ENCODE measurements at places on chromosomes 2 and 18.

DNA sequence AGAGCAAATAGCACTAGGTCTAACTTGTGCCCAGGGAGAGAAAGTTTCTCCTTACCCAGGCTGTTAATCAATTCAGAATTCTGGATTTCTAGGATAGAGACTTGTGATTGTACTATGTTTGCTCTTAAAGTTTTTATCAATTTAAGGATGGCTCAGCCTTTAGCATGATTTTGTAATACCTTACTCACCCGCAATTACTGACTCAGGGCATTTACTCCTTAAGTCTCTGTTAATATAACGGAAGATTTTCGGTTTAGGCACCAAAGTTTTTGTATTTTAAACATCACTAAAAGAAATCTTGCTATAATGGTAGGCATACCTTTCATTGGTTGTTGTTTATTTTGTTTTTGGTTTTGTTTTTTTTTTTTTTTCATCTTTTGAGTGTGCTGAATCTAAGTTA is 358.2 kb downstream of the RBM43 start:
- DNase-seq: no peak

DNA sequence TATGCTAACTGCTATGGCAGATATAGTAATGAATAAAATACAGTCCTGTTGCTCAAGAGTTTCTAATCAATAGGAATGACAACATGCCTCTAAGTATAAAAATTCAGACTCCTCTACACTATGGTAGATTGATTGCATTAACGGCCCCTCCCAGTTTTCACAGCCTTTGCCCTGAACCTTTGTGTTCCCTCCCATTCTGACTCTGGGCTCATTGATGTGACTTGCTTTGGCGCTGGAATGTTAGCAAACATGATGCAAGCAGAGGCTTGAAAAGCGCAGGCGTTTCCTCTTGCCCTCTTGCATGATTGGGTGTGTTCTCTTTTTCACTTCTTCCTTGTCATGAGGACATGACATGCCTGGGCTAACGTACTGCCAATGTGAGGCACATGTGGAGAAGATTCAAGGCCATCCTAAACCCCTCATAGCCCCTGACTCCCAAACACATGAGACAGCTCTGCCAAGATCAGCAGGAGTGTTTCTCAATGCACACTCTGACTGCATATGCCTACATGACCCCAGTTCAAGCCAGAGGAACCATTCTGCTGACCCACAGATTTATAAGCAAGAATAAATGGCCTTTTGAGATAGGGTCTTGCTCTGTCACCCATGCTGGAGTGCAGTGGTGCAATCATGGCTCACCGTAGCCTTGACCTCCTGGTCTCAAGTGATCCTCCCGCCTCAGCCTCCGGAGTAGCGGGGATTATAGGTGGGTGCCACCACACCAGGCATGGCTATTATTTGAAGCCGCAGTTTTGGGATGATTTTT is 49.7 kb upstream of the CD28 start:
- DNase-seq: no peak

- no peak for DNase-seq
Observed at GRCh38 chr18:67846422-67847098, 330.0 kb upstream of the DSEL start.

- no peak for DNase-seq
Observed at GRCh38 chr2:120703330-120703994, 32.2 kb upstream of the GLI2 start.

DNA sequence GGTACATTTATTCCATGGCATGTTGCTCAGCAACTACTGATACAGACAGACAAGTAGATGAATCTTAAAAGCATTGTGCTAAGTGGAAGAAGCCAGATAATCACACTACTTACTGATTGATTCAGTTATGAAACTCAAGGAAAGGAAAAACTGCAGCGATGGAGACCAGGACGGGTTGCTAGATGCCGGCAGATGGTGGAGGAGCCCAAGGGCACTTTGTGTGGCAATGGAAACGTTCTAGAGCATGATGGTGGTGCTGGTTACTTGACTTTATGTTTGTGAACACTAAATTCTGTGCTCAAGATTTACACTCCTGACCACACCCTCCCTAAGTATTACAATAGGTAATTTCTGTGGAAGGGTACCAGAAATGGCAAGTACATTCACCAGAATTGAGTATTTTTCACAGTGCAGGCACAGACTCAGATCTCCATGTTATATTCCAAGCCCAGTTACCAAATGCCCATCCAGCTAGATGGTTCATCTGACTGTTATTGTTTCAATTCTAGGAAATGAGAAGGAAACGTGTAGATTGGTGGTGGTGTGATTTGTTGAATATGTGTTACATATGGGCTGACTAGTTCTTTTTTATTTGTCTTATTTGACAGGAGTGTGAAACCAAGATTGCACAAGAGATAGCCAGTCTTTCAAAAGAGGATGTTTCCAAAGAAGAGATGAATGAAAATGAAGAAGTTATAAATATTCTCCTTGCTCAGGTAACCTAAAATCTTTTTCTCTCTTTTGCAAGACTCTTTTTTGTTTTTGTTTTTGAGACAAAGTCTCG is 55.1 kb downstream of the RALBP1 start:
- no peak for DNase-seq

All from stimulated activated CD8-positive, alpha-beta memory T cell treated with anti-CD3 and anti-CD28 coated beads, Interleukin-7, amount 100 ng/mL, for 48 hours (primary cell).